Brain microvascular endothelial cell (primary cell): ENCODE measurements at places on chromosomes 6 and 20.

DNA sequence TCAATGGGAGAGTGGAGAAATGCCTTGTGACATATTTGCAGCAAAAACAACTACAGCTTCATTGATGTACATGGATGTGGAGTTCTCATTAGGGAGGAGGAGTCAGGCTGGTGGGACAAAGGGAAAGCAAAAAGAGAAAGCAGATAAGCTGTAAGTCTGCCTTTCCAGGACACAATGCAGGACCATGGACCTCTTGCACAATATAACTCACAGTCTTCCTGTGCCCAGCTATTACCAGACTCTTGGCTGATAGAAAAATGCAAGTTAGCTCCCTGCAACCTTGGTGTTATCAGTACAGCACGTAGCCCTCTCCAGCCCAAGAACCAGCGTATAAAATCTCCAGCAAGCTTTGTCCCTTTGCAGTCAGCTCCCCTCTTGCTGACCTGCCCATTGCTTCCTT lies 232.3 kb downstream of the NFATC2 start:
- DNase-seq, result no peak

- no peak for DNase-seq
Measured at GRCh38 chr6:125004198-125004597, 42.0 kb downstream of the RNF217 start.

- DNase-seq, result no peak
Measured at GRCh38 chr6:154606860-154607259, 96.4 kb upstream of the CNKSR3 start.

DNA sequence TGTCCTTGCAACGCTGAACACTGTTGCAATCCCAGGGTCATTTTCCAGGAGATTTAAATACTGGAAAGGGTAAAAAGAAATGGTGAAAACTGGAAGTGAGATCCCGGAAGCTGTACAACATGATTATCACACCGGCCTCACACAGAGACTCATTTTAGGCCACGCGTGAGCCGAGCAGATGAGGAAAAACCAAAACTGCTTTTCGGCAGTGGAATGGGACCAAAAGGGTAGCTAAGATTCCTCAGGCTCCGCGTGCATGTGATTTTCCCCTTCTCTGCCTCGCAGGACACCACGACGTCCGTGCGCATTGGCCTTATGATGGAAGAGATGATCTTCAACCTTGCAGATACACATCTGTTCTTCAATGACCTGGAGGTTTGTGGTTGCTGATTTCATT lies 213.7 kb downstream of the ZMYND8 start:
- DNase-seq, result no peak

DNA sequence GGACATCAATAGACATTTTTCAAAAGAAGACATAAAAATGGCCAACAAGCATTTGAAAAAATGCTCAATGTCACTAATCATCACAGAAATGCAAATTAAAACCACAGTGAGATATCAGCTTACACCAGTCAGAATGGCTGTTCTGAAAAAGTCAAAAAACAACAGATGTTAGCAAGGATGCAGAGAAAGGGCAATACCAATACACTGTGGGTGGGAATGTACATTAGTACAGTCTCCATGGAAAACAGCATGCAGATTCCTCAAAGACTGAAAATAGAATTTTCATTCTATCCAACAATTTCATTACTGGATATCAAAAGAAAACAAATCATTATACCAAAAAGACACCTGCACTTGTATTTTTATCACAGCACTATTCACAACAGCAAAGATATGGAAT lies 85.3 kb downstream of the DCDC2 start:
- no peak for DNase-seq

DNA sequence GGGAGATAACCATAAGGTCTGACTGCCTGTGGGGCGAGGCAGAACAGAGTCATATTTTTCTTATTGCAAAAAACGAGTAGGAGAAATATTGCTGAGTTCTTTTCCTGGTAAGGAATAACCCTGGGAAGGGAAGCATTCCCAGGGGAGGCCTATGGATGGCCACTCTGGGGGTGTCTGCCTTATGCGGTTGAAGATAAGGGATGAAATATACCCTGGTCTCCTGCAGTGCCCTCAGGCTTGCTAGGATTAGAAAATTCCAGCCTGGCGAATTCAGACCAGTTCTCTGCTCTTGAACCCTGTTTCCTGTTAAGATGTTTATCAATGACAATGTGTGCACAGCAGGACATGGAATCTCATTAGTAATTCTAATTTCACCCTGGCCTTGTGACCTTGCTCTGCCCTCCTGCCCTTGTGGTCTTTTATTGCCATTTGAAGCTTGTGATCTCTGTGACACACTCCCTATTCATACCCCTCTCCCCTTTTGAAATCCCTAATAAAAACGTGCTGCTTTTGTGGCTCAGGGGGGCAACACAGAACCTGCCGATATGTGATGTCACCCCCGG lies 491.1 kb upstream of the EYS start:
- DNase-seq, result no peak

GRCh38 chr6:32932132-32932868 lies 8.5 kb downstream of the HLA-DMB start:
- DNase-seq, result no peak

GRCh38 chr6:15268137-15268908 lies 22.5 kb downstream of the JARID2 start:
- DNase-seq, result no peak

DNA sequence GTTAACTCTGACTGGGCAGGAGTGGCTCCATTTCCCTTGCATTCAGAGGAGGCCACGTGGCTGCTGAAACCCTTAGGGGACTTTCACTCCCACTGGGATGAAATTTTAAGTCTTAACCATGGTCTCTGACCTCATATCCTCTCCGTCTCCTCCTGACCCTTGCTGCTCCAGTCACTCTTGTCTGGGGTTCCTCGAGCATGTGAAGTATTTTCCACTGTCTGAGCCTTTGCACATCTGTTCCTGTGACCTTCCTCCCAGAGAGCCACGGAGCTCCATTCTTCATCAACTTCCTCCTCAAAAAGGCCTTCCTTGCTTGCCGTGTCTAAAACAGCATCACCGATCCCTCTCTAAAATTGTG lies 153.0 kb upstream of the UST start:
- no peak for DNase-seq

DNA sequence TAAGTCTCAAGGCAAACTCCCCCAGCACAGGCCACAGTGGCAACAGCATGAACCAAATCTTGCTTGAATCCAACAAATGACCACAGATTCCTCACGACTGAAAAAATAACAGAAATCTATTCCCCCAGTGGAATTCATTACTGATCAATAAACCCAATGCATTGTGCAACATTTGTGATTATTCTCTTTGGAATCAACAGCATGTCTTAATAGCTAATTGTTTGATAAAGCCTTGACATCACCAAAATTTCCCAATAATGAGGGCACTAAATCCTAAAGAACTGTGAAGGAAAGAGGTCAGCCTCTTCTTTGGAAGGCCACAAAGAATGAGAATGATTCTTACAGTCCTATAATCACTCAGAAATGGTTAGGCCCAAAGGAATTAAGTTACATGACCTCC lies 5.8 kb downstream of the SCML4 start:
- no peak for DNase-seq

DNA sequence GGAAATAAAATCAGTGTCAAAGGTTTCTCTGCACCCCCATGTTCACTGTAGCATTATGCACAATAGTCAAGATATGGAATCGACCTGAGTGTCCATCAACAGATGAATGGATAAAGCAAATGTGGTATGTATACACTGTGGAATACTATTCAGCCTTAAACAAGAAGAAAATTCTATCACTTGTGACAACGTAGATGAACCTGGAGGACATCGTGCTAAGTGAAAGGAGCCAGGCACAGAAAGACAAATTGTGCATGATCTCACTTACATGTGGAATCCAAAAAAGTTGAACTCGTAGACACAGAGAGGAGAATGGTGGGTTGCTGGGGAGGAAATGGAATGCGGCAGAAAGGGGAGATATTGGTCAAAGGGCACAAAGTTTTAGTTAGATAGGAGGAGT lies 136.3 kb upstream of the ESR1 start:
- DNase-seq, result no peak

DNA sequence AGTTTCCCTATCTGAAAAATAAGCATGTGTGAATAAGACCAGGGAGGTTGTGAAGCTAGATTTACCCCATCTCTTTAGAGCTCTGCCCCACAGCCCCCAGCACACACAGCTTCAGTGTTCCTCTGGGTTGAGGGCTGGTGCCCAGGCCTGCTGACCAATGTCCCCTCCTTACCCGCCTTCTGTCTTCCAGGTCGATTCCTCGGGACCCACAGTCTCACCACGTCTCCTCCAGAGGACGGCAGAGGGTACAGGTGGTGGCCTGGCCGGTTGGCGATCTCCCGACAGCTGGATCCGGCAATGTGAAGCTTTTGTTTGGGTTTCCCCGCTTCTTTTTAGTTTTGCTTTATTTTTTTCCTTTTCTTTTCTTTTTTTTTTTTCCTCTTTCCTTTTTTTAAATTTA lies 42.0 kb downstream of the STK35 start:
- no peak for DNase-seq

GRCh38 chr6:21595285-21596144 lies 2.0 kb downstream of the SOX4 start:
- DNase-seq, result no peak

GRCh38 chr6:82987951-82988350 lies 77.7 kb downstream of the UBE3D start:
- no peak for DNase-seq

- no peak for DNase-seq
Measured at GRCh38 chr6:85424981-85425380, 24.9 kb upstream of the NT5E start.

DNA sequence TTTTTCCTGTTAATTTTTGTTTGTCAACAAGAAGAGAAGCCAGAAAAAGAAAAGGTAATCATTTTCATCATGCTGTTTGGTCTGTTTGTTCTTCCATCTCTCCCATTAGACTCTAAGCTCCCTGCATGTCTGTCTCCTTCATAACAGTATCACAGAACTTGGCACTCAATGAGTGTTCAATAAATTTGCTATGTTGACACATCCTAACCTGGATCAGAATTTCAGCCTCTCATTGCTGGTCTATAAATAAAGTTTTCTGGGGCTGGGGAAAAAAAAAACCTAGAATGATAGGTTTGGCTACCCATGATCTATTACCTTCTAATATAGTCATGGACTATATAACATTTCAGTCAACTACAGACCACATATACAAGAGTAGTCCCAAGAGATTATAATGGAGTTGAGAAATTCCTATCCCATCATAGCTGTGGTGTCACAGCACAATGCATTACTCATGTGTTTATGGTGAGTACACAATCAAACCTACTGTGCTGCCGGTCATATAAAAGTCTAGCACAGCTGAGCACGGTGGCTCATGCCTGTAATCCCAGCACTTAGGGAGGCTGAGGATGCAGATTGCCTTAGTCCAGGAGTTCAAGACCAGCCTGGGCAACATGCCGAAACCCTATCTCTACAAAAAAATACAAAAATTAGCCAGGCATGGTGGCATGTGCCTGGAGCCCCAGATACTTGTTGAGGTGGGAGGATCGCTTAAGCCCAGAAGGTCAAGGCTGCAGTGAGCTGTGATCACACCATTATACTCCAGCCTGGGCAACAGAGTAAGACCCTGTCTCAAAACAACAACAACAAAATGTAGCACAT lies 5.9 kb downstream of the NUDT3 start:
- peak; percentile 94 for DNase-seq

GRCh38 chr20:3014662-3015061 lies 28.8 kb upstream of the GNRH2 start:
- no peak for DNase-seq

- DNase-seq, result no peak
Measured at GRCh38 chr20:63488315-63489251, 10.3 kb downstream of the EEF1A2 start.

GRCh38 chr6:29679962-29680361 lies 990 bp downstream of the ZFP57 start:
- DNase-seq, result no peak

GRCh38 chr6:18640754-18641153 lies 253.6 kb downstream of the RNF144B start:
- no peak for DNase-seq

DNA sequence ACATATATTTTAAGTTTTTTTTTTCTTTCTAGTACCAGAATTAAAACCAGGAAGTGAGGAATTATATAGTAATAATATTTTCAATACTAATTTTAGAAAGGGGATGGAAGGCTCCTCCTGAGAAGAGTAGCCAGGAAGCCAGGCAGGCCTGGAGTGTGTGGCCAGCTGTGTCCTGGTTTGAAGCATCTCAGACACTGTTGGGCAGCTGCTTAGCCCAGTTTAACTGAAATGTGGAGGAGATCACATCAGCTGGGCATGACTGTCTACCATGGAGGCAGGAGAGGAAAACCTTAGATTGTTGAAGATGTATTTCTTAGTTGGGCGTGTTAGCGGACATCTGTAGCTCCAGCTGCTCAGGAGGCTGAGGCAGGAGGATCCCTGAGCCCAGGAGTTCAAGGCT lies 142.2 kb downstream of the ARID1B start:
- DNase-seq, result no peak

DNA sequence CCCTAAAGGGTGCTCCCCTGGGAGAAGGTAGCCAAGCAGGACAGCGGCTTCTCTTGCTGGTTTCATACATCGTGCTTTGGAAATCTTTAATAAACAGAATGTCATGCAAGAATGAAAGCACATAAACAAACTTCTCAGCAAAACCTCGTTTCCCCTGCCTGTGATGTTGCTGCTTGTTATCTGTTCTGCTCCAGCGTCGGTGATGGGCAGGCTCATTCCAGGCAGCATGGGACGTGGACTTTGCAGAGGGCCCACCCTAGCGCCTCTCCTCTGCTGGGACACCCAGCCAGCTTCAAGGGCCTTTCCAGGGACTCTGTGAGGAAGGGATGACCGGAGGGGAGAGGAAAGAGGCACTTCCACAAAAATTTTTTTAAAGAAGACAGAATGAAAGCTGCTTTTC lies 197.7 kb downstream of the QKI start:
- DNase-seq, result no peak
